ENCODE measurements at places on chromosomes 6 and 20. TPM values are rescaled to one million over a fixed set of nuclear protein-coding genes. Genes with fewer than 3 reads are reported as not detected.

HDAC2 gene
- 45.3 TPM for total RNA-seq

BTNL2 gene
- total RNA-seq, result not detected

RIMS1 gene
- under 0.01 TPM for total RNA-seq

TPX2 gene
- total RNA-seq, result 6.9 TPM

BHLHE23 gene
- not detected for total RNA-seq

DEF6 gene
- 0.87 TPM for total RNA-seq

RFX6 gene
- total RNA-seq, result not detected

LAMA5 gene
- total RNA-seq, result 90.0 TPM

SLC22A3 gene
- 0.58 TPM for total RNA-seq

SIM1 gene
- total RNA-seq, result not detected

ACSS1 gene
- 1.3 TPM for total RNA-seq

TSBP1 gene
- total RNA-seq, result not detected

KCNQ5 gene
- 0.87 TPM for total RNA-seq

MYCT1 gene
- 0.44 TPM for total RNA-seq

ENTPD6 gene
- 86.0 TPM for total RNA-seq

SYNDIG1 gene
- 0.17 TPM for total RNA-seq

SYTL3 gene
- total RNA-seq, result 4.9 TPM

NKAIN4 gene
- total RNA-seq, result not detected

SLC17A3 gene
- total RNA-seq, result not detected

PTCHD4 gene
- total RNA-seq, result 3.5 TPM
